Activated CD8-positive, alpha-beta memory T cell treated with anti-CD3 and anti-CD28 coated beads, Interleukin-2, amount 50 U/mL, for 4 hours (primary cell): ENCODE measurements at places on chromosomes 1 and 21.
A peak's percentile ranks its signal among the peaks of the same experiment; 100 is the strongest.

- no peak for DNase-seq
Observed at GRCh38 chr1:6584126-6585080, 4.6 kb downstream of the ZBTB48 start.

GRCh38 chr1:232443372-232443771 is 186.6 kb downstream of the SIPA1L2 start:
- no peak for DNase-seq

DNA sequence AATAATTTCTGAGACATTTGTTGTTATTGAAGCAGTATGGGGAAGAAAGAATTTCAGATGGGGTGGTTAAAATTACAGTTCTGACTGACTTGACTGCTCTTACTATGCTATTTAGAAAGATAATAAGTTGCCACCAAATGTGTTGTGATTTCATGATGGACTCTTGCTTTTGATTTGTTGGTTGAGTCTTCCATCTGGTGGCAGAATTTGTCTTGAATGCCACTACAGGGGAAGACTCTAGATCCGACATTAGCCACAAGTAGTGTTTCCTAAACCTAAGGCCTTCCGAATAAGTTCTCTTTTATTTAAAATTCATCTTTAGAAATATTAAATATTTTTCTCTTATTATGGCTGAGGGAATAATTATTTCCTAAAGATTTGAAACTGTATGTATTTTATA is 190.9 kb upstream of the ADGRL4 start:
- DNase-seq = no peak

- DNase-seq = no peak
Observed at GRCh38 chr1:31380181-31380580, 7.3 kb upstream of the FABP3 start.

GRCh38 chr21:36692835-36693488 is 6.0 kb upstream of the SIM2 start:
- no peak for DNase-seq

DNA sequence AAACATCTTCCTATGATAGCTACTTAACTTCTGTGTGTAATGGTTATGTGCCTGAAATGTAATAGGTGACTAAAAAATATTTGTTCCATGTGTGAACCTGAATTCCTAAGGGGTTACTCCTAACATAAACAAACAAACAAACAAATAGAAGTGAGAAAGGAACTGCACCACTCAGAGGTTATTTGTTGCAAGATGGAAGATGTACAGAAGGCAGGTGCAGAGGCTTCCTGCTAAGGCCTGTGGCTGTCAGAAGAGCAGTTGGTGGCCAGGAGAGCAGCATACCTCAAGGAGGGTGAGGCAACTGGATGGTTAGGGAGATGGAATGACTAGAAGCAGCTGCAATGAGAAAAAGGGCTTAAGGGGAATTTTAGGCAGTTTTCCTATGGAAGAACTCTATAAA is 940.6 kb downstream of the TTLL7 start:
- DNase-seq = no peak

DNA sequence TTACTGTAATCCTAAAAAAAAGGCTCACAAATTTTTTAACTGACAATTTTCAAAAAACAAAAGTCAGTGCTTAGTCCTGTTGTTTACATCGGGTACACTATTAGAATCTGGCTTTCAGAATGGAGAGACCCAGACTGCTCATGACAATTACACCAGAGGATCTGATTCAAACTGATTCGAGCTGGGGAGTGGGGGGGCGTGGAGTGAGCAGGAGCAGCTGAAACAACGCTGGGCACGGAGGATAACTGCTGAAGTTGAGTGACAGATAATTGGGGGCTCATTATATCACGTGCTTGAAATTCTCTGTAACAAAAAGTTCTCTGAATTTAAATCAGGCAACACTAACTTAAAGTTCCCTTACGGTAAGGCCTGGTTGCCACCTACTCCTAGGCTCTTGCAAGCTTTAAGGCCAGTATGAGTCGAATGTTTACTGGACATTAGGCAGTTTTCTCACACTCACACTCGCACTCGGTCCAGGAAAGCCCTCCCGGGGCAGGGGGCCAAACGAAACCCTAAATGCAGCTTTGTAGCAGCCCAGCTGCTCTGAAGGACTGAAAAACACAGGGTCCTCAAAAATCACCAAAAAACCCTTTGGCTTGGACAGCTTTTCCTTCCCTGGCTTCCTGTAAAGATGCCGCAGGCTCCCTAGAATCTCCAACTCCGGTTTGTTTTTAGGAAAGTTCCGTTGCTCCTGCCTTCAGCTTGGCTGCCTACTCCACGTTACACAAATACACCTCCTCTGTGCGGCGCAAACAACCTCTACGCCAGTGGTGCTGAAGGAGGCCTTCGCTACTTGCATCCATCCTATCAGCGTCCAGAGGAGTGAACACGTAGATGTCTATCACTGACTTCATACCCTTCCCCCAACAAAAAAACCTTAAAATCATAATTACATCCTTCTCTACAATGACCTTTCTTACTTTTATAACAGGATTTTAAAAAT is 42.9 kb downstream of the CAPZB start:
- DNase-seq = no peak

DNA sequence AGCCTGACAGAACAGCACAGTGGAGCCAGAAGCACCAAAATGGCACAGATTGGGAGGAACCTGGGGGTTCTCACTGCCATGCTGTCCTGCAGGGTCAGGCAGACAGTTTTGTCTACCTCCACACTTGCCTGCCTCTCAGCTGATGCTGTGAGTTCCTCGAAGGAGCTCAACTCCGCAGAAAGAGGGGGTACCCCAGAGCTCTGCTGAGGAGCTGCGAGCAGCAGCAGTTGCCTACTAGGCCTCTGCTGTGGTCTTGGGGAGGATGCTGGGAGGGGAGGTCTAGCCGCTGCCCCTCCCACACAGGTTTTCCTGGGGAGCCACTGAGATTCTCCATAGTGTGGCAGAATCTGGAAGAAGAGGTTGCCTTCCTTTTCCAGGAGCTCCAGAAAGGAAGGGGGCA is 192.5 kb downstream of the FOXD2 start:
- DNase-seq = no peak

DNA sequence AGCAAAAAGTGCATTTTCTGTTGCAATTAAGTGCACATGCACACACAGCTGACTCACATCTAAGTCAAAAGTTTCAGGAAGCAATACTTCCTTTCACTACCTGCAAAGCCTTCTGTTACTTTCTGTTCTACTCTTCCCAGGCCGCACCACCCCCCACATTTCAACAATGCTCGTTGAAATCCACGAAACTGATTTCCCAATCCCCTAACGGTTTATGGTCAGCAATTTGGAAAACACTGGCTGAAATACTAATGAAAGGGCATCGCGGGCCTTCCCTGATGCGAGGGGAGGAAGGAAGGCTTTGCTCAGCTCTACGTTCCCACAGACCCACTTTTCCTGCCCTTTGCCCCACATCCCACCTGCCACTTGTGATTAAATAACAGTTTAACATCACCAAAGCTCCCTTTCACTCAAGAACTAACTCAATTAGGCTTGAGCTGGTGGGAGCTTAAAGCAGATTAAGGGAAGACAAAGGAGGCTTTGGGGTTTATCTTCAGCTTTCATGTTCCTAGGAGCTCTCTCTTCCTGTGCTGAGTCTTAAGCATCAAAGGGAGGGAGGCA is 243.2 kb upstream of the RAB4A start:
- DNase-seq = no peak

GRCh38 chr1:184577319-184577718 is 177.3 kb downstream of the EDEM3 start:
- DNase-seq = no peak

DNA sequence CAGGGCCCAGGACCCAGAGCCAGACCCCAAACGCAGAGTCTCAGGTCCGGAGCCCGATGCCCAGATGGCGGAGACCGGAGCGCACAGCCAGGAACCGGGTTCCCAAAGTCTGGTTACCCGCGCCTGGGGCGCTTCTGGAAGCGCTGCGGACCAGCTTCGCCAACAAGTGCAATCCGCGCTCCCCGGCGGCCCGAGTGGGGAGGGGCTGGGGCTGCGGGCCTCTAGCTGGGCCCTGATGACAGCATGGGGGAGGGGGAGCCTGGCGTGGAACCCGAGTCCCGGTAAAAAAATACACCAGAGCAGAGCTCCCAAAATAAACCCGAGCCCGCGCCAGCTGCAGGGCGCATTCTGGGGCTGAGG is 494 bp downstream of the NT5C1A start:
- DNase-seq = no peak

- DNase-seq = no peak
Observed at GRCh38 chr1:193176113-193176512, 10.3 kb downstream of the B3GALT2 start.

- no peak for DNase-seq
Observed at GRCh38 chr21:43957611-43958362, 54.3 kb upstream of the TRAPPC10 start.

DNA sequence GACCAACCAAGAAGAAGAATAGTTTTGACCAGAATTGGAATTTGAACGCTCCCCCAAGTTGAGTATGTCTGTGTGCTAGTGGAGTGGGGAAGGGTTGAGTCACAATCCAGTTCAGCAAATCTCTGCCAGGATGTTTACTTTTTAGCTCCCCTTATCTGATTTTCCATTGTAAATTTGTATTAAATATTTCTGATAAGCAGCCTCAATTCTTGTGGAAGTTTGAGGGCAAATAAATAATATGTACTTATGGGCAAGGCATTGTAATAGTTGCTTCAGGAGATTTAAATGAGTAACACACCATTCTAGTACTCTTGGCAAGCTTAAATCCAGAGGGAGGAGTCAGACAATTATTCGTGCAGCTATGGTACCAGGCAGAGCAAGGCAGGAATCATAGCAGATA is 14.4 kb downstream of the CXADR start:
- DNase-seq = no peak

GRCh38 chr1:38724160-38725131 is 135.1 kb downstream of the RRAGC start:
- DNase-seq = no peak

- DNase-seq = no peak
Observed at GRCh38 chr21:46423546-46424038, 35.1 kb upstream of the DIP2A start.

- DNase-seq = no peak
Observed at GRCh38 chr1:224510880-224511645, 76.5 kb upstream of the WDR26 start.

DNA sequence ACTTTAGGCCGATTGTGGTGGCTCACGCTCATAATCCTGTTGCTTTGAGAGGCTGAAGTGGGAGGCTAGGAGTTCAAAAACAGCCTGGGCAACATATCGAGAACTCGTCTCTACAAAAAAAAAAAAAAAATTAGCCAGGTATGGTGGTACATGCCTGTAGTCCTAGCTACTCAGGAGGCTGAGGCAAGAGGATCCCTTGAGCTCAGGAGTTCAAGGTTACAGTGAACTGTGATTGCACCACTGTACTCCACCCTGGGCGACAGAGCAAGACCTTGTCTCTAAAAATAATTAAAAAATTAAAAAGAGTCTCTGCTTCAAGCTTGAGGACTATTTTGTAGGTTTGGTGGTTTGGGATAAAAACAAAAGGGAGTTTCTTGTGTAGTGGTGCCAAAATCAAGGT is 21.2 kb downstream of the KDM1A start:
- no peak for DNase-seq

DNA sequence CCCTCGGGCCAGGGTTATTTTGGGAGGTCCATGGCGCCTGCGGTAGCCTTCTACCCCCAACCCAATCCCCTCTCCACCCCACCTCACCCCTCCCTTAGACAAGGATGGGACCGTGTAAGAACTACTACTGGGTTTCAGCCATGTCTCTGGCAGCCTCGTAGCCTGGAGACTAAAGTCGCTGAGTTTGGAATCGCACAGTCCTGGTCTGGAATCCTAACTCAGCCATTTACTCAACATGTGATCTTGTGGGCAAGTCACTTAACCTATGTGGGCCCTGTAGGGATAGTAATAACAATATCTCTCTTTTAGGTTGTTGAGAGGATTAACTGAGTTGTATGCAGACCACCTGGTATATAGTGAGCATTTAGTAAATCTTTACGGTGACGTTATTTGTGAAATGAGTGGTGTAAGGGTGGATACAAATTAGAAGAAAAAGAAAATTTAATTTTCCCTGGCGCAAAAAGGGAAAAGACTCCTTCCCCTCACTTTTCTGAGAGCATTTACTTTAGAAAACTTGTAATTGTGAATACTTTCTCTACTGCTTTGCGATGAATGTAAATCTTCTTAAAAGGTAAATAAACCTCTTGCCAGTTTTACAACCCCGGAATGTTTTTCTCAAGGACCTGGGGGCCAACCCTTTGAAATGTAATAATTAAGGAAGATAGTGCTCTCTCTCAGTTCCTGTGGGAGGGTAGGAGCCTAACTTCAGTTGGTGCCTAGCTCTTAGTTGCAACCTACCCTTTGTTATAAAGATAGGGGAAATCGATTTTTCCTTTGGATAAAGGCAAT is 615 bp upstream of the MRPS15 start:
- DNase-seq = no peak

GRCh38 chr1:157993147-157993917 is at the start of gene KIRREL1:
Gene KIRREL1, plus strand, starts transcription at chr1:157993645. Its CDS starts 32 bp downstream, at chr1:157993677.
- DNase-seq = no peak

DNA sequence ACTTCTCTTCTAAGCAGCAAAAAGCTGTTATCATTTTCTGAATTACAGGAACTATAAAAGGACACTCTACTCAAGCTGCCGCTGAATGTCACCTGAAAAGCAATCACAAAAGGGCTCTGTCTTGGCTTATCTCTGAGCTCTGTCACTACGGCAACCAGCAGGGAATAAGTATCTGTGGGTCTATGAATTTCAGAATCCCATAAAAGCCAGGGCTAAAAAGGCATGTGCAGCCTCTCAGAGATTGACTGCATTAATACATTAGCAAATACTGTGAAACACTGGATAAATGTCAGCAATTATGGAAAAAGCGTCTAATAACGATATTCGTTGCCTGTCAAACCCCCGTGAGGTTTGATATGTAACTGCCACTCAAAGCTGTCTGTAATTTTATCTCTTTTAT is 210.2 kb upstream of the DMRTA2 start:
- DNase-seq = no peak

DNA sequence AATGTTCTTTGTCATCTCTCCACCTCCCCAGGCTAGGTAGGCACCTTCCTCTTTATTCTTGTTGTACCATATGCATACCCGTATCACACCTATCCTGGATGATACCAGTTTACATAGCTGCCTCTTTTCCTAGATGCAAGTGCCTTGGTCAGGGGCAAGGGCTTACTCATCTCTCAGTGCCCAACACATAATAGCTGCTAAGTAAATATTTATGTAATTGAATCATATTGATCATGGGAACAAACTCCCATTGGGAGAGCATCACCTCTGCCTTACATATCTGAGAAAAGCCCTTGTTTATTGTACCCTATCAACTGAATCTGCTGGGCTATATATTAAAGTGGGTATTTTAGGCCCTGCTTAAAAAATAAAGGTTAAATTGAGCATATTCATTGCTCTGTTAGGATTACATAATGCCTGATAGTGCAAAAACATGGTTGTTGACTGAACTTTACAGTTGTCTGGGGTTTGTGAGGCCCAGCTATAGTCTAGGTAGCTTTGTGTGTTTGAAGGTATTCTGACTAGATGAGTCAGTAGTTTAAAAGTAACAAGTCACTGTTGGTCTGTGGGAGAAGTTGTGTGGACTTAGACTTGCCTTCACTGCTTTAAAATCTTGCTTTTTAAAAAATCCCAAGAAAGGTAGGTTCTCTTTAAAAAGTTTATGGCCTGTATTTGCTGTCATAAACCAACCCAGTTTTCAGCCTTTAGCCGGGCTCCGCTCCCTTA is 82.6 kb downstream of the OLFML2B start:
- DNase-seq = no peak

GRCh38 chr1:117366177-117367045 is 838 bp upstream of the MAN1A2 start:
- peak; percentile 84 for DNase-seq
